ENCODE measurements at places on chromosomes 7 and 10. TPM values are rescaled to one million over a fixed set of nuclear protein-coding genes. Genes with fewer than 3 reads are reported as not detected.

DNA sequence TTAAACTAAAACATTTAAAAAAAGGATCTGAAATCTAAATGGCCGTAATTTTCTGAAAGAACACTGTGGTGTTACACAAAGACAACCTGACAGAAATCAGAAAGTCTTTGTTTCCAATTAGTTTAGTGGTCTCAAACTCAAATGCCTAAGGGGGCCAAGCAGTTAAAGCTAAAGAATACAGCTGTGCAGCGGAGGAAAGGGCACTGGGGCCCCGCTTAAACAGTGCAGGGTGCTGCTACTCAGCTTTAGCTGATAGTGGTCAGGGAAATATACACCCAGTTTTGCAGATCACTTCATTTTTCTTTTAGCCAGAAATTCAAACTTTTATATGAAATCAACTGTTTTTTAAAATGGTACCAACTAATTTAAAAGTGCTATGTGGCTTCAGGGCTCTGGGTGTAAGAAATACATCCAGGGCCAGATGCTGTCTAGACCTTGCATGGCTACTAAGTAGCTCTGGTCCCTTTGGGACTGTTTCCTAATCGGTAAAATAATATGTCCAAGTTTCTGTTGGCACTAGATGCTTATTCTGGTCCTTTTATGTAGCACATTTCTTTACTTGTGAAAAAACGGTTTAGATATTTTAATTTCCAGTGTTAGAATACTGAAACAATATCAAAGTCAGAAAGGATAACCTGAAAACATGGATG lies 161.8 kb upstream of the LAMB4 start:
- no peaks in the 10 kb centered on the region for H3K27me3 ChIP-seq
- no peaks in the 10 kb centered on the region for H3K36me3 ChIP-seq
- DNase-seq = no peak
- no peak overlapping the region for H3K27ac ChIP-seq

DNA sequence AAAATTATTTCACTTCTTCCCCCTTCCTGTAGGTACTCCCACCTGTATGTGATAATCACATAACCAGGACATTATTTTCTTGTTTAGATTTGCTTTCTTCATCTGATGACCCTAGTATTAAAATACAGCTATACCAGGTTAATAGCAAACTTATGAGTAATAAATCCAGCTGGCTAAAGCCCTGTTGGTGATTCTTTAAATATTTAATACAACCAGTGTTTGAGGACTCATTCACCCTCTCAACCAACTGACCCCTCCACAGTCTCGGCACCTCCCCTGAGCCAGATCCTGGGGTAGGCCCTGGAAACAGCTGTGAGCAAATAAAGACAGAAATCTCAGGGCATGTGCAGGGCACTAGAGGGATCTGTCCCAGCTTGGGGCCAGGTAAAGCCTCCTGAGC lies 58.5 kb downstream of the BLNK start:
- H3K27me3 ChIP-seq = no peaks in the 10 kb centered on the region
- no peaks in the 10 kb centered on the region for H3K4me1 ChIP-seq
- H3K36me3 ChIP-seq = no peaks in the 10 kb centered on the region
- no peak overlapping the region for H3K27ac ChIP-seq
- no peak for DNase-seq

DNA sequence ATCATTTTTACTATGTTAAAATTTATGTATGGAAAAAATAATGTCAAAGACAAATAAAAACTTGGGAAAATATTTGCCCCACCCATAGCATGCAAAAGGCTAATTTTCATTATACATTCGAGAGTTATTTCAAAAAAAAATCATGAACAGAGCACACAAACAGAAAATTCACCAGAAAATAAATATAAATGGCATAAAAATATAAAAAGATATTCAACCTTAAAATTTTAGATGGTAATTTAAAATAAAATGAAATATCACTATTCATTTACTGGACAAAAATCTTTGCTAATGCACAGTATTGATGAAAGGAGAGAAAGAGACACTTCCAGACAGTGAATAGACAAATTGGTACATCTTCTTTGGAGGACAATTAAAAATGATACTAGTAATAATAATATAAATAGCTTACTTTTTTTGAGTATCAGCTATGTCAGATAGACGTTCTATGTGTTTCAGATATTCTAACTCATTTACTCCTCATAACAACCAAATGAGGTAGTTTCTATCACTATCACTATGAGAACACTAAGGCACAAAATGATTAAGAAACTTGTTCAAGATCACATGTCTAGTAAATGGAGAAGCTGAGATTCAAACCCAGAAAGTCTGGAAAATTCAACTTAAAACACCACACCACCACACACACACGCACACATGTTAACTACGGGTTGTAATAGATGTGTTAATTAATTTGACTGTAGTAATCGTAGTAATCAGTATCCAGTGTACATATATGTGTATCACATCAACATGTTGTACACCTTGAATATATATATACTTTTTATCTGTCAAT lies 63.0 kb downstream of the CCDC71L start:
- no peaks in the 10 kb centered on the region for H3K4me1 ChIP-seq
- no peak for DNase-seq
- no peaks in the 10 kb centered on the region for H3K27me3 ChIP-seq
- no peaks in the 10 kb centered on the region for H3K36me3 ChIP-seq
- H3K4me3 ChIP-seq = no peak overlapping the region

The ECHDC3 gene
- 12.2 TPM for total RNA-seq

GRCh38 chr7:120877701-120878100 lies 19.8 kb upstream of the TSPAN12 start:
- no peaks in the 10 kb centered on the region for H3K36me3 ChIP-seq
- H3K27ac ChIP-seq = no peak overlapping the region
- no peaks in the 10 kb centered on the region for H3K27me3 ChIP-seq
- H3K4me1 ChIP-seq = no peaks in the 10 kb centered on the region
- H3K4me3 ChIP-seq = no peak overlapping the region
- DNase-seq = no peak

DNA sequence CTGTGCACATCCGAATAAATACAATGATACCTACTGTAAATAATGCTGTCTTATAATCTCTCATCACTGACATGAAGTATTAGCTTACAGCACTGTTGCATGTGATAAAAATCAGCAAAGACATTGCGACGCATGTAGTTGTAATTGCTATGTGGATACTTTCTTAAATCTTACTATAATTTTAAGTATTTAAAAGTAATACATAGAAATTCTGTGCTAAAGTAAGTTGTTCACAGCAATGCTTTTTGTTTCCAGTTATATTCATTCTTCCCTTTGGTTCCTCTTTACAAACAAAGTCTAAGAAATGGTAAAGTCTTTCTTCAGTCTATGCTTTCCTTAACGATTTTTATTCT lies 113.7 kb upstream of the DGKB start:
- peak overlapping the region; percentile 16 for H3K4me3 ChIP-seq
- H3K27ac ChIP-seq = no peak overlapping the region
- H3K4me1 ChIP-seq = no peaks in the 10 kb centered on the region
- no peaks in the 10 kb centered on the region for H3K27me3 ChIP-seq
- no peaks in the 10 kb centered on the region for H3K36me3 ChIP-seq

GRCh38 chr10:48604039-48604990 lies 558 bp downstream of the ARHGAP22 start:
- peaks cover 9% of the 10 kb centered on the region for H3K4me1 ChIP-seq
- H3K27ac ChIP-seq = no peak overlapping the region
- H3K27me3 ChIP-seq = no peaks in the 10 kb centered on the region
- H3K4me3 ChIP-seq = peak overlapping the region; percentile 65
- no peaks in the 10 kb centered on the region for H3K36me3 ChIP-seq

DNA sequence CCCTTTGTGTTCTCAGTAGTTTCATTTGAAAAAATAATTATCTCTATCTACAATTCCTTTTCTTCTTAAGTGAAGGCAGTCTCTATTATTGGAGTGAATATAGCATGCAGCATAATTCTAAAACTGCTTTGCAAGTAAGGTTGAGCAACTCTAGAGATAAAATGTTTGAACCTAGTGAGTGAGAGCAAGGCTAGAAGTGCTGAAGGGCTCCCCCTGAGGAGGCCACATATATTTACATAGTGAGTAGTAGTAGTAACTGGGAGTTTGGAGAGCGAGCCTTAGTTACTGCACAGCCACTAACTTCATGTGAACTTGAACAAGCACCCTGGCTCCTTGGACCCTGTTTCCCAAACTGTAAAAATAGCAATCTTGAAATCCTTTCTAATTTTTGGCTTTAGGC lies 141.5 kb upstream of the DKK1 start:
- no peak overlapping the region for H3K4me3 ChIP-seq
- no peak overlapping the region for H3K27ac ChIP-seq
- DNase-seq = no peak
- no peaks in the 10 kb centered on the region for H3K36me3 ChIP-seq

- H3K27ac ChIP-seq = no peak overlapping the region
- no peaks in the 10 kb centered on the region for H3K36me3 ChIP-seq
- H3K27me3 ChIP-seq = no peaks in the 10 kb centered on the region
These were observed 72.1 kb upstream of the LYZL2 start for GRCh38 chr10:30701451-30702173.

DNA sequence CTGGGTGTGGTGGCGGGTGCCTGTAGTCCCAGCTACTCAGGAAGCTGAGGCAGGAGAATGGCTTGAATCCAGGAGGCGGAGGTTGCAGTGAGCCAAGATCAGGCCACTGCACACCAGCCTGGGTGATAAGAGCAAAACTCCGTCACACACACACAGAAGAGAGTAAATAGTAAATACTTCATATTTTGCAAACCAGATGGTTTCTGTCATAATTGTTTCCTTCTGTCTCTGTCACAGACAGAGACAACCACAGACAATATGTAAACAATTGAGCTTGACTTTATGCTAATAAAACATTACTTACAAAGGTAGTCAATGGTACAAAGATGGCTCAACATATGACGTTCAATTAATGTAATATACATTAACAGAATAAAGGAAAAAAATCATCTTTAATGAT lies 83.7 kb downstream of the JMJD1C start:
- no peak overlapping the region for H3K27ac ChIP-seq
- H3K36me3 ChIP-seq = no peaks in the 10 kb centered on the region
- H3K27me3 ChIP-seq = no peaks in the 10 kb centered on the region

The NPC1L1 gene
- not detected for total RNA-seq

- no peaks in the 10 kb centered on the region for H3K27me3 ChIP-seq
- no peak overlapping the region for H3K4me3 ChIP-seq
- H3K36me3 ChIP-seq = no peaks in the 10 kb centered on the region
- no peak for DNase-seq
- no peaks in the 10 kb centered on the region for H3K4me1 ChIP-seq
These were observed 39.1 kb upstream of the BET1 start for GRCh38 chr7:94043299-94043698.

DNA sequence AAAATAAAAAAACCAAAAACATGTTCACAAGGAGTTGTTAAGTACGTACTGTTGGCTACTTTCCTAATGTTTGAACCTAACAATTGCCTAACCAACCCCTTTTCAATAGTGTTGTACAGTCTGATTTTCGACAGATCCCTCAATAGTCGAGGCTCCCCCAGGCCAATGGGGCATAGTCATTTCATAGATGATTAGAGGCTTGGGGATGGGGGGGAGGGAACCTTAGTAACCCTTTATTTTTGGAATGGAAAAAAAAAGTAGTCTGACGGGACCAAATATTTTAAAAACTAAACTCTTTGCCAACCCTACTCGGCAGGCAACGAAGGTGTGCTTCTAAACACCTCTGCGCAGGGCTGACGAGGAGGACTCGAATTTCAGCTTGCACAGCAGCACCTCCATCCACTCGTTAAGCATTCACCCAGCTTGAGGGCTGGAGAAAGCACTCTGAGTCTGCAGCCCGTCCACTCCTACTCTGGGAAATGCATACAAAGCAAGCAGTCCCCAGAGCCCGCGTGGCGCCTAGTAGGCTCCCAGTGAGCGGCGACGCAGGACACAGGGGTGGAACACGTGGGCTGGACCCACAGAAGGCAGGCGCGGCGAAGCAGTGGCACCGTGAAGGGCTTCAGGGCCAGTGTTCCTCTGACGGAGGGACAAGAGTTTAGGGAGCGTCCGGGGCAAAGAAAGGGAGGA lies 899 bp downstream of the PUS7 start:
- H3K36me3 ChIP-seq = no peaks in the 10 kb centered on the region
- H3K27me3 ChIP-seq = no peaks in the 10 kb centered on the region
- H3K4me3 ChIP-seq = peak overlapping the region; percentile 97
- peak overlapping the region; percentile 90 for H3K27ac ChIP-seq
- peak; percentile 83 for DNase-seq

Measured in ascending aorta (tissue), 2 donors.